ENCODE measurements at places on chromosomes 5 and 9. TPM values are rescaled to one million over a fixed set of nuclear protein-coding genes. Genes with fewer than 3 reads are reported as not detected.

DNA sequence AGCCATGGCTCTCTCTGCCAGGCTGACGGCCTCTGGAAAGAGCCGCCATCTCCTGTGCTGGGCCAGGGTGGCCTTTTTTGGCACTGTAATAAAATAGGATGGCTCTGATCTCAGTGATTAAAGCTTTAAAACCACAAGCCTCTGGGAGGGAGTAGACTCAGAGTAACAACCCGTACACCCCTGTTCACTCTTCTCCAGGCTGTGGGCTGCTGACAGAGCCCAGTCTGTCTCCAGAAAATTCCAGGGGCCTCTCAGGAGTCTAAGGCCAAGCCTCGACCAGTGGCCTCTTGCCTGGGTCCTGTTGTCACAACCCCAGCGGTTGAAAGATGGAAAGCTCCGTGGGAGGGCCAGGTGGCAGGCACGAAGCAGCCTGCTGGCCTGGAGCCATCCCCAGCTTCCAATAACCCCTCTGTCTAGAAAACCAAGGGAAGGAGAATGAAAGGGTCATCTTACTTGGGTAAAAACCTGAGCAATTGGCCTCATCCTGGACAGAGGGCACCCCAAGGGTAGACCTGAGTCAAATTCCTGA, 286.7 kb upstream of the ZNF462 start:
- no peak for DNase-seq

DNA sequence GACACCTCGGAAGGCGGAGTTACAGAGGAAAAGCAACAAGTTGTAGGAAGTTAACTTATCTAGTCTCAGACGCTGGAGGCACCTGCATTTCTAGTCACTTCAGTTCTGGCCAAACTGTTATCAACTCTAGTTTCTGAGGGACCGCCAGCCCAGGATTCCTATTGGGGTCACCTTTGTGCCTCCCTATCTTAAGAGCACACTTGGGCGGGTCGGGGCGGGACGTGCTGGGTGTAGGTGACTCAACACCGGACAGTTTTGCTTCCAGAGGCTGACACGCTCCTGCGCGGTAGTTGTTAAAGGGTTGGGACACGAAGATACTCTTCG, 679 bp upstream of the KDM4C start:
- no peak for DNase-seq

DNA sequence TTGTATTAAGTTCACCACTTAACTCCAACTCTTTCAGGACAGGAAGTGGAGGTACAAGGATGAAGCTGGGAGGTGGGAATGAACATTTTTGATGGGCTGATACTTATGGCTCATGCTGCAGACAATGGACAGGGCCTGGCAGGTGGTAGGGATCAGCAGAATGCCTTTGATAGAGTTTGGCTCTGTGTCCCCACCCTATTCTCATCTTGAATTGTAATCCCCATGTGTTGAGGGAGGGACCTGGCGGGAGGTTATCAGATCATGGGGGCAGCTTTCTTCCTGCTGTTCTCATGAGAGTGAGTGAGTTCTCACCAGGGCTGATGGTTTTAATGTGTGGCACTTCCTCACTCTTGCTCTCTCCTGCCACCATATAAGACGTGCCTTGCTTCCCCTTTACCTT, 87.3 kb upstream of the PRLR start:
- DNase-seq, result no peak

GRCh38 chr5:160548949-160549645, 127.4 kb downstream of the PTTG1 start:
- DNase-seq, result no peak

- no peak for DNase-seq
Observed at GRCh38 chr5:62421414-62421813, 8.9 kb downstream of the IPO11 start.

DNA sequence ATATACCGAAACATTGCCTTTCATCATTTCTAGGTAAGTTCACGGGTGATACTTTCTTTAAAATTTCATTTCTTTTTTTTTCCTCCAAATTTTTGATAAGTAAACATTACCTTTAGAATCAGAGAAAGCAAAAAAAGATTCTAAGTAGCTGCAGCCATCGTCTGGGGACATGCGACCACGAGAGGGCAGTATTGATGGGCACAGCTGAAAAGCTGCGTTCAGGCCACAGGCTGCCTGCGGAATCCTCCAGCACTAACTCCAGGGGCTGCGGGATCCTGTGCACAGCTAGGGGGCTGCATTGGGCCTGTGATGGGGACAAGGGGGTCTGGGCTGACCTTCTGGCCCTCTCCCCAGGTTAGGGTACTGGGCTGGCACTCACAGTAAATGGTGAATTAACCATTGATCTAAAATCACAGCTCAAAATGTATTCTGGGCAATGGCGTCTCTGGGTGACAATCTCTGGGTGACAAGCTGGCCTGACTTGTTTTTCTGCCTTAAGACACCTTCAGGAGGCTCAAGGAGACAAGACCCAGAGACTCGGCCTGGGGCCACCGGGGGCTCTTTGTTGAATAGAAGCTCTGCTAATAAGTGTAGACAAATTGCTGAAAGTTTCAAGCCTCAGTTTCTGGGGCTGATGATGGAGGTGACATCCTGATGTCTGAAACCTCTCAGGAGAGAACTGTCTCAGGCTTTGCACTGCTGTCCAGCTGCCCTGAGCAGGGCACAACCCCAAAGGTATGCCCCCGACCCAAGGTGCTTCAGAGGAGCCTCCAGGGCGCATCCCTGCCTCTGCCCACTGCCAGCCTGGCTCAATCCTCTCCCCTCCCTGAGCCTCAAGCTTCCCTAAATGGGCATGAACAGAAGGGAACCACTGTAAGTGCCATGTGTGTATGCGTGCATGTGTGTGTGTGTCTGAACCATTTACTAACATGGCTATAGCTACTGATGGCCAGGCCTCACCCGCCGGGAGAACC, 44.3 kb upstream of the SARDH start:
- DNase-seq, result peak; percentile 78

GRCh38 chr9:89890326-89890980, 285.6 kb downstream of the GADD45G start:
- DNase-seq, result no peak

GRCh38 chr9:133727277-133727875, 10.8 kb downstream of the SARDH start:
- no peak for DNase-seq

- DNase-seq, result no peak
Observed at GRCh38 chr5:135541807-135542502, 6.2 kb upstream of the NEUROG1 start.

GRCh38 chr5:172858511-172858989, 24.5 kb downstream of the ERGIC1 start:
- no peak for DNase-seq

DNA sequence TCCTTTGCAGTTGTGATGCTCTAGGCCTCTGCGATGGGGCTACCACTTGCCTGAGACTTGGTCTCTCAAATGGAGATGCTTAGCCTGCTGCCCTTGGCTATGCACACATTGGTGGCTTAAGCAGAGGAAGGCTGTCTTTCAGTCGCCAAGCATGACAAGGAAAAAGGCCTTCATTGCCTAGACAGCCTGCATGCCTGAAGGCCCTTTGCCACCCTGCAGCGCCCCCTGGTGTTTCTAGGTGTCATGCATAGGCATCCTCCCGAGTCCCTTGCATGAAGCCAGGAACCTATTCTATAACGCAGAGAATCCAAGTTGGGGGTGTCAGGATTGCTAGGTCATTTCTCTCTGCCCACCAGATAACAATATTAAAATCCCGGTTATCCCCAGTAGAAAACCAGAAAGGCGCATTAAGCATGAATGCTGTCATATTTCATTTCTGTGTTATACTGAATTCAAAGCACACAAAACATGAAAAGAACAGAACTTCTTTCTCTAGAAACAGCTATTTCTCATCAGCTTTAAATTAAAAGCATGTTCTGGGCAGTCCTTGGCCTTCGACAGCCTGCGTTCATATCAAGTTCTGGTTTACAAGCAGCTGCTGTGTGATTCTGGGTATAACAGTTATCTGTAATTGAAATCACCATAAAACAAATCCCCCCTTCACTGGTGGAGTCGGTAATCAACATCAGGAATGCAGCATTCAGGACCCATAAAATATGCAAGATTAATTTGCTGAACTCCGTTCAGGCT, 59.7 kb upstream of the TRPC7 start:
- peak; percentile 73 for DNase-seq

Gene ATG12
- 31.4 TPM for total RNA-seq

Gene DIPK1B
- total RNA-seq, result 188 TPM

Gene CDH6
- total RNA-seq, result 0.04 TPM

Gene MLANA
- total RNA-seq, result not detected

Gene SPINK13
- not detected for total RNA-seq

Gene POU4F3
- 0.15 TPM for total RNA-seq
